Posterior cingulate gyrus (tissue), 11 donors: ENCODE measurements at places on chromosomes 13 and 19.
A peak's percentile ranks its signal among the peaks of the same experiment; 100 is the strongest.

DNA sequence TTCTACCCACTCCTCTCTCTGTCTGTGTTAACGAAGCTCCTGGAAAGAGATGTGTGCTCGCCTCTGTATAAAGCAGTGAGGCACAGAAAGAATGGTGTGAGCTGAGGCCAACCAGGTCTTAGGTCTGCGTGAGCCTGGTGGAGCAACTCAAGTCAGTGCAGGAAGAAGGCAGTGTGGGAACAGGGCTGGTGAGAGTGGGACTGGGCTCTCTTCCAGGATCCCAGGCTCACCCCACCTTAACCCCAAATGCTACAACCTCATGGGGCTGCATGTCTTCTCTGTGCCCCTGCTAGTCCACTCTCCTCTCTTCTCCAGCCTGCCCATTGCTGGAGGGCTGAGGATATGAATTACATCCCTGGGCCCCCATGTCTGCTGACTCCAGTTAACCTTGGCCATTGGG is 127.4 kb downstream of the DCT start:
- DNase-seq = no peak

- DNase-seq = peak; percentile 8
Observed at GRCh38 chr19:9916719-9917118, 19.6 kb downstream of the OLFM2 start.

GRCh38 chr19:38142176-38143035 is 81.6 kb downstream of the DPF1 start:
- peak; percentile 97 for DNase-seq

DNA sequence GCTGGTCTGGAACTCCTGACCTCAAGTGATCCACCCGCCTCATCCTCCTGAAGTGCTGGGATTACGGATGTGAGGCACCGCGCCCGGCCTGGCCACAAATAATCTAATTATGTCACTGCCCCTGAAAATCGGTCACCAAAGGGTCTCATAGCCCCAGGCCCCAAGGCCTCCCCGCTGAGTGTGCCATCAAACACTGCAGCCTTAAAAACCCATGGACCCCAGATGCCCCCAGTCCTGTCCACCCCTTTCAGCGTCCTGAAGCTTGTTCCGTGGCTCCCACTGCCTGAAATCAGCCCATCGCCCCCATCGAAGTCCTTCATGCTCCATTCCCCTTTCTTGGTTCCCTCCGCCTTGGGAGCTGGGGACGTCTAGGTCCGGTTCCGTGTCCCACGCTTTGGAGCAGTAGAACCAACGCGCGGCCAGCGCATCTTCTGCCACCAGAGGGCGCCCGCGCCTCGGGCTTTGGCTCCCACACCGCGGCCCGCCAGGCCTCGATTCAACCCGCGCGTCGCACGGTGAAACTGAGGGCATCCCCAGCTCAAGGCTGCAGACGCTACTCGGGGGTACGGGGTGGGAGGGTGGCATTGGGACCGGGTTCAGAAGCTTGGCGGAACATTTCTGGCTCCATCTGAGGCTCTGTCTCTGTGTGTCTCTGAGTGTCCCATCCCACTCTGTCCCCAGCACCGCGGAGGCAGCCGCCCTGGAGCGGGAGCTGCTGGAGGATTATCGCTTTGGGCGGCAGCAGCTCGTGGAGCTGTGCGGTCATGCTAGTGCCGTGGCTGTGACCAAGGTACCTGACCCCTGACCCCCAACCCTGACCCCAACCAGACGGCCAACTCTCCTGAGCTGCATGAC is 3.5 kb downstream of the YJEFN3 start:
- peak; percentile 91 for DNase-seq

DNA sequence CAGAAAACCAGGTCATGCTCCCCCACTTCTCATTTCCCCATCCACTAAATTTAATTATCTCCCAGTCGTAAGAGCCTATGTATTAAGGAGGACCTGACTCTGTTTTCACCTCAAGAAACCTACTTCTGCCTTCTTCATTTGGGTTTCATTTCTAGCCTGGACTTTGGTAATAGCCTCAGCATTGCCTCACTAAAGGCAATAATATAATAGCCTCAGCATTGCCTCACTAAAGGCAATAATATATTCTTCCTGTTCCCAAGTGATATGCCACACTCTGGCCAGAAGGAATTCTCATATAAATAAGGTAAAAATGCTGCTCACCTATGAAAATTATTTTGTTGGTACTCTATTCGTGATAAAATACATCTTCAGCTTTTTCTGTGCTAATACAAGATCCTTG is 993.9 kb downstream of the EFNB2 start:
- DNase-seq = no peak

DNA sequence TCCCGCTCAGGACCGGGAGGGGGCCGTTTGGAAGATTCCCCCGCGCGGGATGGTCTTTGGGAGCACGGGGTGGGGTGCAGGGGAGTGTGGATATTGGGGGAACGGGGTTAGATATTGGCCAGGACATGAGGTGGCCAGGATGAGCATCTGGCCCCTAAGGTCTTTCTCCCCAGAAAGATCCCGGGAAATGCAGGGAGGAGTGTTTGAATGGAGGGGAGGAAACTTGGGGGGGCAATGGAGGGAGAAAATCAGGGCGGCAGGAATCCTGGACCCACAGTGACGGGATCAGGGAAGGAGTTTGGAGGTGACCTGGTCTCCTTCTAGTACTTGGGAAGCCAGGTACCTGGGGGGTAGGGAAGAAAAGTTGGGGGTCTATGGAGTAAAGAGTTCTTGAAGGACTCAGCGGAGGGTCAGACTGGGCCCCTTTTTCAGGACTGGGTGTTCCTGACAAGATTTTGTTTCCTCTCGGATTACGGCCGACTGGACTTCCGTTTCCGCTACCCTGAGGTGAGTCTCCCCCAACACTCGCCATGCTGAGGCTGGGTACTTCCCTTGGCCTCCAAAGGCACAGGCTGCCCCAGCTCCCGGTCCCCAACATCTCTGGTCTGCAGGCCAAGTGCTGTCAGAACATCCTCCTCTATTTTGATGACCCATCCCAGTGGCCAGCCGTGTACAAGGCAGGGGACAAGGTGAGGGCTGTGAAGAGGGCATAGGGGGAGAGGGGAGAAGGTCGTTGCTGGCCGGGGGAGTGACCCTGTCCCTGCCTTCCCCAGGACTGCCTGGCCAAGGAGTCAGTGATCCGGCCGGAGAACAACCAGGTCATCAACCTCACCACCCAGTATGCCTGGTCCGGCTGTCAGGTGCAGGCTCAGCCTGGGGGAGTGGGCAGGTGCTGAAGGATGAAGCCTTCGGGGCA is 989 bp downstream of the TMEM145 start:
- no peak for DNase-seq

DNA sequence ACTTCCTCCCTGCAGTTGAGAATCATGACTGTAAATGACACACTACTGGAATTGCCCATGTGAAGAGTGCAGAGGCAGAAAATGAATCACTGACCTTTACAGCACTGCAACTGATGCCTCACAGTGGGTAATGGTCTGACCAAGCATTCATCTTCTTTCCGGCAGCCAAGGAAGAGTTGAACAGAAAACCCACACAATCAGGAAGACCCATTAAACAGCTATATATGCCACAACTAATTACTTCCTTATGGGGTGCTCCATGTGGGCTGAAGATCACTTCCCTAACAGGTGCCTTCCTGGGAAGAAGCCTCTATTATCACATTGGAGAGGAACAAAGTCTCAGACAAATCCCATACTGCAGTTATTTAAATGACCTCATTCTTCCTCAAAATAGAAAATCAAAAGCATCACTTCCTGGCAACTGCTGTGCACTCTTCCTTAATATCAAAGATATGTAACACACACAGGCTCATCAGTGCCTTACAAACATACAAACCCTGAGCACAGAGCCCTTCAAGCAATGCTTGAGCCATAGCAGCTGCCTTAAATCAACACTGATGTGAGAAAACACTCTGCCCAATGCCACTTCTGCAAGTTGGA is 45.8 kb downstream of the RUBCNL start:
- DNase-seq = no peak

GRCh38 chr13:70736622-70737317 is 628.5 kb upstream of the KLHL1 start:
- no peak for DNase-seq

DNA sequence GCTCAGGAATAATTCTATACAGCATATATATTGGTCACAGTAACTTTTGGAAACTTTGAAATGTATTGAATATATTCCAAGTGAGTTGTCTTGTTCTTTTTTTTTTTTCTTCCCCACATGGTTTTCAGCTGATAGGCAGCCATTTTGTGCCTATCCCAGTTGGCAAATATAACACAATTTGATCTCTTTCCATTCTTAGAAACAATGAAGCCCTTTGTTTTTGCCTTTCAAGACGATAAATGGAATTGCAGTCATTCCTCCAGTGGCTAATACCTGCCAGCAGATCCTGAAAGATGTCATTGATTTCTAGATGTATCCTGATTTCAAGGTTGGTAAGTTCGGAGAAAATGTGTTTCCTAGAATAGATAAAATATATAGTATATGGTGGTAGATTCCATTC is 951.1 kb upstream of the SLC10A2 start:
- no peak for DNase-seq

GRCh38 chr19:16949496-16950023 is 60.8 kb downstream of the F2RL3 start:
- no peak for DNase-seq

DNA sequence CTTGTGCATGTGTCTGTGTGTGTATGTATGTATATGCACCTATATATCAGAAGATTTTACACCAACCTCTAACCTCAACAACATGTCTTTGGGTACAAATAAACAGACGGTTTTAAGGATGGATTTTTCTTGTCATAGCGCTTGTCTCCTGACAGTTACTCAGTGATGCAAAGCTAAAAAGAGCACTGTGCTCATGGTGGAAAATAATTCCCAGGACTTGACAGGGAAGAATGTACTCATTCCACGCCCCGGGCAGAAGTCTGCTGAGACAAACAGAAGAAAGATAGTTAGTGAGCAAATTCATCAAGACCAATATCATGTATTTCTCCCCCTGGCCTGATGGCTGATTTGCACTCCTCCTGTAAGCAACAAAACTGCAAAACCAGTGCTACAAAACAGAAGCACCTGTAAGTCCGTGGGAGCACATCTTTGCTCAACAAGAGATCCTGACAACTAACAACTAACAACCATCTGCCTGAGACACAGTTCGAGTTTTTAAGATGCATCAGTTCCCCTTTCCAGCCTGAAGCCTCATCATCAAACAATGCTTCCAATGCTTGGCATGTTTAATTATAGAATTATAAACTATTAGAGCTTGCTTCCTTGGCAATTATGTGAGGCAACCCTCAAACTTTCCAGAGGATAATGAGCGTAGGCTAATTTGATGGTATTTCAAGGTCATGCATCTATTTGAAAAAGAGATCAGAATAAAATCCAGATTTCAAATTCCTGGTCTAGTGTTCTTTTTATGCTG is 812.7 kb upstream of the MIR17HG start:
- DNase-seq = no peak

- DNase-seq = no peak
Observed at GRCh38 chr13:78102121-78102677, 183.6 kb upstream of the EDNRB start.

- DNase-seq = no peak
Observed at GRCh38 chr13:66778461-66778860, 451.7 kb downstream of the PCDH9 start.

GRCh38 chr13:27504868-27505194 is 54.5 kb upstream of the MTIF3 start:
- DNase-seq = no peak

- no peak for DNase-seq
Observed at GRCh38 chr13:96785986-96786385, 208.3 kb downstream of the OXGR1 start.

- DNase-seq = no peak
Observed at GRCh38 chr19:2060884-2061494, 9.9 kb upstream of the MKNK2 start.

DNA sequence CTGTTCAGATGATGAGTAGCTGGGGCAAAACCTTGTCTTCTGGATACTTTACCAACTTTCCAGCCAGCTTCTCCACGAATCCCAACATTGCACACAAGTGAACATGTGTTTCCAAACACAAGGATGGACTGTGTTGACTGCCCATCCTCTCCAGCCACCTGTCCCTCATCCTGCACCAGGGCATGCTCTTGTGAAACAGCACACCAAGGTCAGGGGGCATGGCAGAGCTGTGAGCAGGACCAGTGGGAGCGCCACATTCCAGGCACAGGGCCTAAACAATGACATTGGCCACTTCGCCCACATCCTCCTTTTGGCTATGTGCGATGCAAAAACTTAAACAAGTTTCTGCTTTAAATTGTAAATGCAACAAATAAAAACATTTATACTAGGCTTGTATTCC is 105.5 kb downstream of the IRS2 start:
- no peak for DNase-seq

DNA sequence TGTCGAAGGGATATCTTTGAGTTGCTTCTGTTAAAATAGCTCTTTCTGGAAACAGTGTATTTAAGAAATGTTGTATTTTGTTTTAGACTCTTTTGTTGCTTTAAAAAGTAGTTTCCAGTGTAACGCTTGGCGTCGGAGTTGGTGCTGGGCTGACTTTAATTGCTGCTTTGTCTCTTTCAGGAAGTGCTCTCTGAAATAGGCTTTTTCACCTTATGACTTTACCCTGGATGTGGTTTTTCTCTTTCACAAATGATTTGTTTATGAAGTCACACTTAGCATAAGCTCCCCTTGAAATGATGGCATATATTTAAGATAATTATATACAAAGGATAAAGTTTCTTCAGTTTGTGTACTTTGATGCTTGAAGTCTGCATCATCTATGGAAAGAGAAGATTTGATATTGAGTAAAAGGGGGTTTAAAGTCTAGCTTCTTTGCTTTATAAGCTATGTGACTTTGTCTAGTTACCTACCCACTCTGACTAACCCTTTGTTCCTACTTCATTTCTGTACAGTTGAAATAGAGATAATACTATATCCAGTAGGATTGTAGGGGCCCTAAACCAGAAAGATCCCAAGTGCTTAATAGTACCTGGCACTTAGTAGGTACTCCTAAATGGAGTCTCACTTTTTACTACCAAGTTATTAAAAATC is at the start of gene GPR18:
GPR18 (minus strand) TSS at position 170 of the 651 bp plus-strand sequence. CDS start 2,507 bp downstream, outside the sequence.
- DNase-seq = no peak

DNA sequence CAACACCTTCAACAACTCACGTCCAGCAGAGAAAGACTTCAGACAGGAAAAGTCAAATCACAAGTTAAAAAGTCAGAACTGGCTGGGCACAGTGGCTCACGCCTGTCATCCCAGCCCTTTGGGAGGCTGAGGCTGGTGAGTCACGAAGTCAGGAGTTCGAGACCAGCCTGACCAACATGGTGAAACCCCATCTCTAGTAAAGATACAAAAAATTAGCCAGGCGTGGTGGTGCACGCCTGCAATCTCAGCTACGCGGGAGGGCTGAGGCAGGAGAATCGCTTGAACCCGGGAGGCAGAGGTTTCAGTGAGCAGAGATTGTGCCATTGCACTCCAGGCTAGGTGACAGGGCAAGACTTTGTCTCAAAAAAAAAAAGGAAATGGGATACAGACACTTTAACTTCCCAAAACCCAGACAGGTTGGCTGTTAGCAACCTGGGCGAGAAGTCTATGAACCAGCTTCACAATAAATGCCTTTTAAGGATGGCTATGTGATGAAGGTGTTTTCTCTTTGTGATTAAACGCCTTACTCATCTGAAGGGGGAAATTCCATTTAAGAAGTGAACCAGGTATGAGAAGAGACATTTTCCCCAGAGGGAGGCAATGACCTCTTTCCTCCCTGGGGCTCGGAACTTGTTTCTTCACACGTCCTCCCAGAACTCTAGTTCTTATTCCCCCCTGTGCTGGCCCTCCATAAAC is 80.4 kb downstream of the INSR start:
- DNase-seq = no peak

- DNase-seq = no peak
Observed at GRCh38 chr13:29165216-29165615, 345.1 kb downstream of the MTUS2 start.
